ENCODE measurements at places on chromosomes 3 and 15.

GRCh38 chr15:69943637-69944036 lies 154.1 kb downstream of the TLE3 start:
- no peak for DNase-seq

DNA sequence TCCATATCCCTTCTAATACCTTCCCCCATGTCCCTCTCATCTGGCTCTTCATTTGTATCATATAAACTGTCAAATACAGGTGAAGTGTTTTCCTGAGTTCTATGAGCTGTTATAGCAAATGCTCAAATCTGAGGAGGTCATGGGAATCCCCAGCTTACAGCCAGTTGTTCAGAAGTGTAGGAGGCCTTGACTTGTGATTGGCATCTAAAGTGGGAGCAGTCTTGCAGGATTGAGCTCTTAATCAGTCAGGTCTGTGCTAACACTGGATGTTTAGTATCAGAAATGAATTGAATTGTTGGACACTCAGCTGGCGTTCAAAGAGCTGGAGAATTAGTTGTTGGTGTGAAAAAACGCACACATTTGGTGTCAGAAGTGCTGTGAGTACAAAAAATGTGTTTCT lies 65.0 kb downstream of the IFT57 start:
- DNase-seq: no peak

GRCh38 chr15:99131441-99132023 lies 26.7 kb downstream of the SYNM start:
- no peak for DNase-seq

DNA sequence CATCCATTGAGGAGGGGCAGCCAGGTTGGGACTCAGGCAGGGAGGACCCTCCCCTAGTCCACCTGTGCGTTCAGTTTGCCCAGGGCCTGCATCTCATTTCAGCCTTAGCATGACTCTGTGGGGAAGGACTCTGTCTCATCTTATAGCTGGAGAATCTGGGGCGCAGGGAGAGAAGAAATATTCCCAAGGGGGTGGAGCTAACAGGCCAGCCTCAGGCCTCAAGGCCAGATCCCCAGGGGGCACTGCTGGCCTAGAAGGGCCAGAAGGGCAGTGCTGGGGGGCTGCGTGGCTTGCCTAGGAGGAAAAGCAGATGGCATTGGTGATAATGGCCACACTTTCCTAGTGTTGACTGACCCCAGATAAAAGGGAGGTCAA lies 10.9 kb downstream of the AMOTL2 start:
- no peak for DNase-seq

GRCh38 chr3:106457281-106458180 lies 588.7 kb upstream of the CBLB start:
- no peak for DNase-seq

DNA sequence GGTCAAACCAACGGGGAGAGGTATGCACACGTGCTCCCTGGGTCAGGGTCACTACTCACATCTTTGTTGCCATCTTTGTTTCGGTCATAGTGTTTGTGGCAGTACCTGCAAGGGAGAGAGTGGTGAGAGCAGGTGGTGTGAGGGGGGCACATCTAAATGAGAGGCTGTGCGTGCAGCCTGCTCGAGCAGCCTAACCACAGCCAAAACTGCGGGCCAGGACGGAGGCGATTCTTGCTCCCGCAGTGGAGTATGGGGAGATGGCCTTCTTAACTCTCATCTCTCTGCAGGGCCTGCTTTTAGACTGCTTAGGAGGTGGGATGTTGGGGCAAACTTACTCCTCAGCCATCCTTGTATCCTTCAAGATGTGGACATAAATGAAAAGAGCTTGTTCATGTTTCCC lies 6.9 kb upstream of the PLA2G4F start:
- DNase-seq: no peak

DNA sequence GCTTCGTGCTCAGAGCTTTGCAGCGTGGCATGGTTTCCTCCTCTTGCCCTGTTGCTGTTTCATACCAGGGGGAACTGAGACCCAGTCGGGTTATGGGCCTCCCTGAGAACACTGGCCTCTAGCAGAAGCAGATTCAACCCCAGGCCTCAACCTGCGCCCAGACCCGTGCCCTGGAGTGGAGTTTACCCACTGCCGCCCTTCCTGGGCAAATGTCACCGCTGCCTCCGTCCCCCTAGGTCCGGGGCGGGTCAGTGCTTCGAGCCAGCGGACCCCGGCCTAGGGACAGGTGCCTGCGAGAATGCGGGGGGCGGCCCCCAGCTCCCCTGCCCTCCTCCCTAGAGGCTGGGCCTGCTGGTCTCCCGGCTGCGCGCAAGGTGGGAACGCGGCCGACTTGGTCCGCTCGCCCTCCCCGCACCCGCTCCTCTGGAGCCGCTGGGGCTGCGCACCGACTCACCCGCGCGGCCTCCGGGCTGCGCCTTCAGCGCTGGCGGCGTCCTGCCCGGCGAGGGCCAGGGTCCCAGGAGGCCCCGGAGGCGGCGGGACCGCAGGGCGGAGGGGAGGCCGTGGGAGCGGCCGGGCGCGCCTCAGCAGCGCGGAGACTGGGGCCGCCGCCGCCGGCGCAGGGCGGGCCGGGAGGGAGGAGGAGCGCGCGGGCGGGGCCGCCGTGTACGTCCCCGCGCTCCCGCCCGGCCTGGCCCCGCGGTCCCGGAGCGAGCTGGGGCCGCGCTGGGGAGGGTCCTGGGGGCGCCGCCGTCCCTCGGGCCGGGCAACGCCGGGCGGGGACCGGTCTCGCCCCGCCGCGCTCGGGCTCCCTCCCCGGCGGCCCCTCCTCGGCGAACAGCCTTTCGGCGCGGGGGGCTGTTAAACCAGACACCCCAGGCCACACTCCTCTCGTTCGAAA lies at the start of gene PIGZ:
Gene PIGZ, minus strand, starts transcription at position 601 of the 901 bp plus-strand sequence. CDS start 16,802 bp downstream, outside the sequence.
- DNase-seq: no peak

GRCh38 chr15:68704496-68705021 lies 116.1 kb downstream of the ANP32A start:
- DNase-seq: no peak
